ENCODE measurements at places on chromosomes 3 and 15.

GRCh38 chr3:136787349-136787748, 31.6 kb upstream of the SLC35G2 start:
- peak; percentile 5 for DNase-seq

- DNase-seq, result no peak
Measured at GRCh38 chr3:53337167-53337940, 10.0 kb downstream of the DCP1A start.

DNA sequence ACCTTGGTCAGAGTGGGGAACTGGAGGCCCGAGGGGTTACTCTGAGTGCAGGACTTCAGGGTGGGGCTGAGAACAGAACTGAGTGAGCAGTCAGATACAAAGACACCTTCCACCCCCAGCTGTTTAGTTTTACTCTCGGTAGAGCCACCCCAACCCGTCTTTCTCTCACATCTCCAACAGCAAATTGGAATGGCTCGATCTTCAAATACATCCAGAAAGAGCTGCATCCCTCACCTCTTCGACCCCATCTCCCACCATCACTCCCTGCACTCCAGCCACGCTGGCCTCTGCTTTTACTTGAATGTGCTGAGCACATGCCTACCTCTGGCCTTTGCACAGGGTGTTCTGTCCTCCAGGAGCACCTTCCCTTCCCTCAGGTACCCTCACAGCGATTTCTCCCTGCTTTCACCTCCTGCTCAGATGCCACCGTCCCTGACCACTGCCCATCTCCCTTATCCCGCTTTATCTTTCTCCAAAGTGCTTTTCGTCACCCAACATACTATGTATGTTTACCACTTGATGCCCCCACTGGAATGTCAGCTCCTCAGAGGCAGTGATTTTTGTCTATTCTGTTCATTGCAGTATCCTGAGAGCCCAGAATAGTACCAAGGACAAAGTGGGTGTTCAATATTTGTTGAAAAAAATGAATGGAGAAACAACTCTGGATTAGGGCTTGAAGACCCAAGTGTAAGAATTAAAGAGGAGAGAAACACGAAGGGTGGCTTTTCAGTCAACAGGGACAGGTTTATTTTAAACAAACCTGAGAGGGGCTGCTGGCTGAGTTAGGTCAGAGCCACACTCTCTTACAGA, 4.4 kb downstream of the CHCHD4 start:
- no peak for DNase-seq

DNA sequence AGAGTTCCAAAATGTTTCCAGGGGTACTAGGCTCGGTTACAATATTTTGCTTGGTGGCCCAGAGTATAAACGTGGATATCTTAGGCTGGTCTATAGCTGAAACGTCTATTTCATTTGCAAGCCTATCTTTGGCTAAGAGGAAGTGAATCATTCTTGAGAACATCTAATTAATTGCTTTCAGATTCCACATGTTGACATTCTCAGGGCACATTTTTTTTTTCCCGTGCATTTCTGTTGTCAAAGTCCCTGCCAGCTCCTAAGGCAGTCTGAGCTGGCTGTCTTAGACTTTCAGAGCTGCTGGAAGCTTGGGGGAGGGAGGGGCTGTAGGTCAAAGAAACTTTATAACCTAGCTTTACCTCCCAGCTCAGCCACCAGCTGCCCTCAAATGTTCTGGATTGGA, 23.2 kb upstream of the LAMP3 start:
- DNase-seq, result no peak

- no peak for DNase-seq
Measured at GRCh38 chr3:135324301-135324700, 529.2 kb downstream of the EPHB1 start.

GRCh38 chr3:127959041-127959440, 44.0 kb downstream of the KBTBD12 start:
- no peak for DNase-seq

DNA sequence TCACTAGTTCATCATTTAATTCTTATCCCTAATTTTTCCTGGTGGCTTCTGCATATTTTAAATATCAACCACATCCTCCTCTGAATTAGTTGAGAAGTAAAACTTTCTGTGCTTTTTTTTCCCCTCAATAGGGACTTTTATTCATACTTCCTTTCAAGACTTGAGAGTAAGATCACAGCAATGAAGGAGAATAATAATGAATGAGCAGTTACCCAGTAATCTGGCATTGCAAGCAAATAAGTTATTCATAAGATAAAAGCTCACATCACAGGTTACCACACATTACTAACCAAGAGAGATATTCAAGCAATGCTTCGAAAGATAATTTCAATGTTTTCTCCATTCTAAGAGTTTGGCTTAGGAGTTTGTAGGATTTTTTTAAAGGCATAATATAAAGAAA, 50.3 kb downstream of the BTLA start:
- no peak for DNase-seq

DNA sequence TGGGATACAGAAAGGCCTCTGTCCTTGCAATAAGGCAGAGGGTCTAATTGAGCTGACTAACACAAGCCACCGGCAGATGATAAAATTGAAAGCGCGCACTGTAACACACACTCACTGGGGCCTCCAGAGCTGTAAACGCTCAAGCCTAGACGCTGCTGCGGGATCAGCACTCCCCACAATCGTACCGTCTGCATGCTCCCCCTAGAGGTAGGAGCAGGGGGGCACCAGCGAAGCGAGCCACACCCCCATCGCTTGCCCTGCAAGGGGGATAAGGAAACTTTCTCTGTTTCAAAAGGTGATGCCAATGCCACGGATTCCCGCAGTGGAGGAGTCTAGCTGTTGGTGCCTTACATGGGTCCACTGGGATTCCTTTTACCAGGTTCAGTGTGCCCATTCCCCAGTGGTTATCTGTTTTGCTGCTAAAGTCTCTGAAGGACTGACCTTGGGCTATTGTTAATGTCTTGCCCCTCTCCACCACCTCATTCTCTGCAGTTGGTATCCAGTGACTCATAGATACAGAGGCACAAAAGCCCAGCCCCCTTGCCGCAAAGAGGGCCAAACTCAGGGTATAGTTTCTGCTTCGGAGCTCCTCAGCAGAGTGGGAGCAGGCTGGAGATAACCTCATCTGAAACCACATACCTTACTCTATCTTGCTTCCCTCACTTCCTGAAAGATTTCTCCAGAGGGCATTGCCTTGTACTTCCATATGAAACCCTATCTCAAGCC, 139.3 kb upstream of the KBTBD8 start:
- no peak for DNase-seq

DNA sequence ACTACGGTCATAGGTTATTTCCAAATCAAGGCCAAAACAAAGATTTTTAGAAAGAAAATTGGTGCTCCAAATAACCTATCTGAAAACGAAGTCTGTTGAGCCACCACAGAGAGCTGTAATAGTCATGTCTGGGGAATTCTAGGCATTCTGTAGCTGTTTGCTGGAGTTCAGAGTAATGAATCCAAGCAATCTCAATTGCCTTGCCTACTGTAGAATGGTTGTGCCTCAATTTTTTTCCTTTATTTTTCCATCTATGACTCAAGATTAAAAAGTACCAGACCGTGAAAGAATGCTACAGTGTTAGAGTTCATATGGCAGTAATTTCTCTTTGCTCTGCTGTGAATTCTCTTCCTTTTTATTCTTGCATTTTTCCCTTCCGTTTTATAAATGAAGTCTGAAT, 1007.2 kb upstream of the ALCAM start:
- DNase-seq, result no peak

DNA sequence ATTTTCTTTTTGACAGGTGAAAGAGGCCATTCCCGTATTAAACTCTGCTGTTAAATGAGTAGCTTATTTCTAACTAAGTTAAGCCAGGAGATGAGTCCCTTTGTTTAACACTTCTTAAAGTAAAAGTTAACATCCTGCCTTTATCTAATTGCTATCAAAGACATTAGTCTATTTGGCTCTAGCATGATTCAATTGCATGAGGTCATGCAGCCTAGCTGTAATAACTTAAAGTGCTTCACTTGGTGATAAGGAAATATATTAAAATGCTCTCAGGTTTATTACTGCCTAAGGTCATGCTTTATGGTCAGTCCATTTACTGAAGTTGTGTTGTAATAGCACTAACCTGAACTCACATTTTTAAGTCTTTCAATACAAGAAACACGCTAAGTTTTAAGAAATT, 82.3 kb upstream of the MLF1 start:
- no peak for DNase-seq

GRCh38 chr3:127096256-127097071, 96.5 kb upstream of the PRR23E start:
- no peak for DNase-seq

GRCh38 chr15:28927043-28927442, 41.3 kb downstream of the APBA2 start:
- no peak for DNase-seq

DNA sequence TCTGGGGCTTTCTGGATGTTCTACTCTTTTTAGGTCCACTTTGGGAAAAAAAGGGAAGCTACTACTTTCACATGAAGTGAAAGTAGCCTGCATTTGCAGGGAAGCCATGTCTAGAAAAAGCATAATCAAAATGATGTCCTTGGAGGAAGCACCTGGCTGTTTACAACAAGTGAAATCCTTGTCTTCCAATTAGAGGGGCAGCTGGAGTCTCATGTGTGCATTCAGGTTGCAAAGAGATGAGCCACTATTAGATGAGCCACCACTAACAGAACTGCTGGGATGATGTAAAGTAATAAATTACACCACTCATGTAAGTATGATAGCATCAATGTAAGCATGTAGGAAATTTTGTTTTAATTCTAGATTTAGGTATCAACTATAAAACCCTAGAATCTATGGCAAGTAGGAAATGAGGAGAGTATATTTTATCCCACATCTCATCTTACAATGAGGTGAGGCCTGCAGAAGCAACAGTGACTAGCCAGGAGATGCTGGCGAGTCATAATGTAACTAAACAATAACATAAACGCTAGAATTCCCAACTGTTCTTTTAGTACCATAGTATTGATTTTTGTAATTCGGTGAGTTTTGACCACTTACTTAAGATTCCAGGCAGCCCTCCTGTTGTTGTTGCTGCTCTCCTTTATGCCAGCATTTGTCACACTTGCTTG, 75.9 kb downstream of the TMEM108 start:
- no peak for DNase-seq

GRCh38 chr3:121232309-121233225, 313.2 kb downstream of the POLQ start:
- no peak for DNase-seq

DNA sequence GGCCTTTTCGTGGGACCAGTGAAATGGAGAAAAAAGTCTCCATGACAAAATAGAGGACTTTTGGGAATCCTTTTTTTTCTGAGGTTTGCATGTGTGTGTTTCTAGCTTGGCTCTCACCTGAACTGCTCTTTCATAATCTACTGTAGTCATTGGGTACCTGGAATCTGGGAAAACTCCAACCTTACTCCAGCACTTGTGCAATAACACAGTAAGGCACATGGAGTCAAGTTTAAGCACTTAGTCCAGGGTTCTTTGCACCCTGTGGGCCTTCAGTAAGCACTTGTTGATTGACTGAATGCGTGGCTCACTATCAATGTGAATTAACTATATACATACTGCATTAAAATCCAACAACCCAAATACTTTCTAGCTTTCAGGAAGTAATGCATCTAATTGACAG, 299.5 kb downstream of the ZBTB20 start:
- DNase-seq, result no peak

DNA sequence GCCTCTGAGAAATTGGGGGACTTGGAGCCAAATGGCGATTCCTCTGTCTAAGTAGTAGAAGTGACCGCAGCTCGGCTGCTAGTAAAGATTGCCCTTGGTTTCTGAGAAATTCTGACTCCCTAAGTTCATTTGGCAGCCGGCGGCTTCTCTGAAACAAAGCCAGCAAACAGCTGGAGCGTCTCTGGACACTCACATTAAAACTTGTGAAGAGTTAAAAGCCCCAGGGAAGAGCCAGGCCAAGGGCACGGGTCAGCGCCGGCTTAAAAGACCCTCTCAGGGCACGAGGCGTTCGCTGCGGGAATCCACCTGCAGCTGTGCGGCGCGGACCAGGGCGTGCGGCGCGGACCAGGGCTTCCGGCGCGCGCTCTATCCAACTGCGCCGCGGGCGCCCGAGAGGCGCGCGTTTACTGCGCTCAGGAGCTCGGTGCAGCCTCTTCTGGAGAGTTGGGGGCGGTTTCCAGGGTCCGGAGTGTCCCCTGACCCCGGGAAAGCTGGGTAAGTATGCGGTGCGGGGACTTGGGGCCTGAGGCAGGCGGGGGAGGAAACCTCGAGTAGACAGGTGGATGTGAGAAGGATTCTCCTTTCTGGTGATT, at the start of gene COL6A5:
Gene COL6A5 (plus strand): TSS at position 186 of the 593 bp plus-strand sequence. CDS start 27,967 bp downstream, outside the sequence.
- DNase-seq, result no peak

DNA sequence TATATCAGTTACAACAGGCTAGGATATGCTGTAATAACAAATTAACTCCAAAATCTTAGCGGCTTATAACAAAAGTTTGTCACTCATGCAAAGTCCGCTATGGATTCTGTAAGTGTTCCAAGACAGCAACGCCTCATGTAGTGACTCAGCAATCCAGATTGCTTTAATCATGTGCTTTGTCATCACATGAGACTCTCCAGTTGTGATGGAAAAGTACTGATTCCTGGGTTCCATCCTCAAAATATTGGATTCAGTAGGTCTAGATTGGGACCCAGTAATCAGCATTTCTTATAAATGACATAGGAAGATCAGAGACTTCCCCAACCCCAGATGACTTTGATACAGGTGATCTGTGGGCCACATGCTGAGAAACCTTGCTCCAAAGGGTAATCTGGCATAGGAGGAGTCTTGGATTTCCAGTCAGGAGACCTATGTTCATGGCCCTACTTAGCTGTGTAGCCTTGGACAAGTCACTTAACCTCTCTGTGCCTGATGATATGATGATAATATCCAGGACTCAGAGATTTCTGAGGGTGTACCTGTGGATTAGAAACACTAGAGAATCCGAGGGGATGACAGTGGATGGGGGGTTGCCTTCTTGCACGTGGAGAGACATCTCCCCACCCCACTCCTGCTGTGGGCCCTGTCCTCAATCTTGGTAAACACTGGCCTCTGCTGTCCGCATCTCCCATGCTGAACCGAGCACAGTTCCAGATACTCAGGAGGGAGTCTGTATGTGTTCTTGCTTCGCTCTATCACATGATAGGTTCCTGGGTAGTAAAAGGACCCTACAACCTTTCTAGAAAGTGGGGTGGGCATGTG, 65.5 kb downstream of the CORO2B start:
- no peak for DNase-seq

GRCh38 chr3:46012246-46012645, 15.0 kb downstream of the XCR1 start:
- no peak for DNase-seq

GRCh38 chr3:156750191-156750873, 75.8 kb upstream of the LEKR1 start:
- DNase-seq, result no peak

DNA sequence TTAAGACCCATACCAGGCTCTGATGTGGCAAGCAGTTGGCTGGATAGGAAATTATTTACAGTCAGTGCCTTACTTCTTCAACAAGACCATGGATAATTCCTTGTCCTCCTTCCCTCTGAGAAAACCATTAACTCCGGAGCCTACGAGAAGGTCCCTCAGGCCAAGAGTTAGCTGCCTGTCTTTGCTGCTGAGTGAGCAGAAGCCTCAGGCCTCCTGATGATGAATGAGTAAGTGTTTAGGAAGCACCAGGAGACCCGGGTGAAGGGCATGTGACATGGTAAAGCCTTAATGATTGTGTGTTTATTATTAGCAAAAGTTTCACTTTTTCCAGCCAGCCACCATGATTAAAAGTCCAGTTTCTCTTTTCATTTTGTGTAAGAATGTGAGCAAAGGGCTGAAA, 174.9 kb upstream of the TOPAZ1 start:
- no peak for DNase-seq

Measured in stimulated activated CD4-positive, alpha-beta T cell treated with anti-CD3 and anti-CD28 coated beads, Interleukin-15, amount 100 ng/mL, for 48 hours (primary cell).